HAP-1 (cell line): ENCODE measurements at places on chromosomes 3 and 15.

- DNase-seq: no peak
Measured at GRCh38 chr3:138016065-138016464, 6.1 kb downstream of the CLDN18 start.

DNA sequence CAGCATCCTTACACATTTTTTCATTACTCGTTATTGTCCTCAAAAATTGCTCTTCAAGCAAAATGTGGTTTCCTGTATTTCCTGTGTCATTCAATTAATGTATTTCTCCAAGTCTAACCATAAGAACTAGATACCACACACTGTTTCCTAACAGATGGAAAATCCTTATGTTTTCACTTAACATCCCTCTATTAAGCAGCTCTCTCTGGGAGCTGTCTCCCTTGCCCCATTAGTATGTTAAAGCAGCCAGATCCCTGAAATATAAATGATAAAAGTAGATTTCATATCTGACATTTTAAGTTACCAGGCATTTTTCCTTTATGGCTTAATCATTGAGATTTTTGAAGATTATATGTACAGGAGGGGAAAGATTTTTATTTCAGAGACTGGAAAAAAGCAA, 15.9 kb downstream of the PFN2 start:
- DNase-seq: no peak

DNA sequence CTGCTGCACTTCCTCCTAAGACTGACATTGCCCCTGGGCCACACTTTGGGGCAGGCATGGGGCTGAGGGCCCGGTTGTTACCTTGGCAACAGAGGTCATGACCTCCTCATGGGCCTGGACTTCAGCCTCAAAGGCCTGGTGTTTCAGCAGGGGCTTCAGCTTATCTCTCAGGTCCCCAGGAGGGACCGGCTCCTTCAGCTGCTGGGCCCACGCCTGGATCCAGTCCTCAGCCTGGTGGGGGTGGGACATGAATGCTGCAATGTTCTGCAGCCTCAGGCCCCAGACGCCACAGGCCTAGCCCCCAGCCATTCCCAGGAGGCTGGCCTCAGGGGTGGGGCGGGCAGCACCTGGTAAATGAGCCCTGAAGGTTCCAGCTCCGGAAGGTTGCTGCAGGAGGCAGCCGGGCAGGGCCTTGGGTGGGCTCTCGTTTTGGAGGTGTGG, 27.6 kb downstream of the SPTBN5 start:
- no peak for DNase-seq

GRCh38 chr3:22893644-22894325, 309.3 kb upstream of the UBE2E2 start:
- DNase-seq: no peak
